ENCODE measurements at places on chromosomes 16 and 17.

- no peak for DNase-seq
These were observed 8.6 kb upstream of the MRC2 start for GRCh38 chr17:62618647-62619416.

DNA sequence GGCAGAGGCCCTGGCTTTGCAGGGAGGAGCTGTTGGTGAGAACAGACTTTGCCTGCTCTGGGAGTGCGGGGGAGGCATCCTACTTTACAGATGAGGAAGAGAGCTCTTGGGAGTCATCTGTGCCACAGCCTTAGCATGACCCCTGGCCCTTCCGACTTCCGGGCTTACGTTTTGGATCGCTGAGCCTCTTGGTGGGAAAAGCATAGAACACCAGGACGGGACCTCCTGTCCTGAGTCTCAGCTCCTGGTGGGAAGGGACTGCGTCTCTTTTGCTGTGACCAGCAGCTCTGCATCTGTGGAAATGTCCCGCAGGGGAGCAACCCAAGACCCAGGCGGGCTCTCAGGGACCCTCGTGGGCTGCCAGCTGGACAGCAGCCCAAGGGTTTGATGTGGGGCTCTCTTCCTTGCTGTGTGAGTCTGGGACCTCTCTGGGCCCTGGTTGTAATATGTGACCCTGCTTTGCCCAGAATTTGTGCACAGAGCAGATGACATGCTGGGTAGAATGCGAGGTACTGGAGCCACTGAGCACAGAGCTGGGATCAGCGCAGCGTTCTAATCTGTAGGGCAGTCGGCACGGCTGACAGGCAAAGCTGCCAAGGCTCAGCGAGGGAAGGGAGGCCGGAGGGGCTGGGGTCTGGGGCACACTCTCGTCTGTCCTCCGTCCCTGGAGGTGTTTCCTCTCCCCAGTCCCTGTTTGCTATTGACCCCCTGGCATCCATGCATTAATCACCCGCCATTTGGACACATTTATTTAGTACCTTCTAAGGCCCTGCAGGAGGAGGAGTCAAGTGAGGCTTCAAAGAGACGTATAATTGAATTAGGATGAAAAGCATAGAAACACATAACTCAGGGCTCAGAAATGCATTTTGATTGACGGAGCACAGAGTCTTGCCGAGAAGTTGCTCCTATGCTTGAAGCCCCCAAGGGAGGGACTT lies 64.0 kb downstream of the NT5M start:
- no peak for DNase-seq

GRCh38 chr16:68365167-68365817 lies 54.5 kb downstream of the PRMT7 start:
- no peak for DNase-seq

DNA sequence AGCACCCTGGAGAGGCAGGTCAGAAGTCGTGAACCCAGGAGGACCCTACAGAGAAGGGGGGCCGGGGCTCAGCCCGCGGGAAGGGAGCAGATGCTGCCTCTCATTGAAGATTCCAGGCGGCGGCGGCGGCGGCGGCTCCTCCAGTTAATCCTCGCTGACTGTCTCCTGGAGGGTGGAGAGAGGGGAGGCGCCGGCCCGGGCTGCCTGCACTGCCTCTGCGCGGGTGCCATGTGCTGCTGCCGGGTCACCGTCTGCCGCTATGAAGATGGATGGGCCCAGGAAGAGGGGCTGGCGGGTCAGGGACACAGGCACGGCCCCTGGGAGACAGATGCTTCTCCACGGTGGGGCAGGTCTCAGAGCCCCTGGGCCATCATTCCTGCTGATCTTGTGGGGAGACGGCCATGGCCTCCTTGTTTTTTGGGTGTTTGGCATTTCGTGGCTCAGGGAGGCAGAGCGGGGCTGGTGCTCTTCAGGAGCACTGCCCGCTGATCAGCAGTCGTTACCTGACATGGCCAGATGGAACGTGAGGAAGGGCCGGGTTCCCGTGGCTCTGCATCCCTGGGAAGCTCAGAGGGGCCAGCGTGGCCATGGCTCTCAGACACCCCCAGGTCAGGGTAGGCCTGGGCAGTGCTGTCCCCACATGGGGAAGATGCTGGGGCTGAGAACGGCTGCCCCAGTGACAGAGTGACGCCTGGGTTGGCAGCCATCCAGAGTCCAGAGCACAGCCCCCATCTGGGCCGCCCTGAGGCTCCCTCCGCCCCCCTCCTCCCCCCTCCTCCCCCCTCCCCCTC lies 36.1 kb downstream of the GINS2 start:
- no peak for DNase-seq

GRCh38 chr16:60481591-60481990 lies 1554.6 kb downstream of the CDH8 start:
- DNase-seq, result no peak

GRCh38 chr17:68461122-68461539 lies 3.8 kb upstream of the WIPI1 start:
- DNase-seq, result no peak

DNA sequence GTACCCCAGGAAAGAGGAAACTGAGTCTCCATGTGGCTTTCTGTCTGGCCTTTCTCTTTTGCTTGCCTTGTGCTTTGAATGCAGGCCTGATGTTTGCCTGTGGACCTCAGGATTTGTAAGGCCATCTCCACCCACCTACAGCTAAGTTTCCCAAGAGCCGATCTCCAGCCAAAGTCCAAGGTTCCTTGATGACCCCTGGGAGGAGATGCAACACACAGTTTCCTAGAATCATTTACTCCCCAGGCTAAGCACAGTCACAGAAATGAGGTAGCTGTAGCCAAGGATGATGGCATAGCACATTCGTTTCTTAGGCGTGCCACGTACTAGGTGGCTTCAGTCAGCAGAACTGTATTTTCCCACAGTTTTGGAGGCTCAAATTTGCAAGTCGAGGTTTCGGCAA lies 595.4 kb downstream of the MAF start:
- DNase-seq, result no peak

DNA sequence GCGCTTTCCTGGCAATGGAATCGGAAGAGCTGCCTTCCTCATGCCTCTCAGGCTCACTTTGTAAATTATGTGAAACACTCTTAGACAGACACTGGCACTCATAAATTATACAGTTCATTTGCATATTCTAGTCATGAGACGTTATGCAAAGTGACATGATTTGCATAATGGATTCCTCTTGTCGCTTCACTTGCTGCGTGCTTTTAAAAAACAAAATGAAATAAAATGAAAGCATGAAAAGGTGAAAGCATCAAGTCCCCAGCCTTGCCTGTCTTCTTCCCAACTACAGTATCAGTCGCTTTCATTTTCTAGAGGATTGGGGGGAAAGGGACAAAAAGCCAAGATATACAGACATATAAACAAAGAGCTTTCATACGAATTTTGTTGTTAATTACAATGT lies 252.8 kb upstream of the PMFBP1 start:
- no peak for DNase-seq

DNA sequence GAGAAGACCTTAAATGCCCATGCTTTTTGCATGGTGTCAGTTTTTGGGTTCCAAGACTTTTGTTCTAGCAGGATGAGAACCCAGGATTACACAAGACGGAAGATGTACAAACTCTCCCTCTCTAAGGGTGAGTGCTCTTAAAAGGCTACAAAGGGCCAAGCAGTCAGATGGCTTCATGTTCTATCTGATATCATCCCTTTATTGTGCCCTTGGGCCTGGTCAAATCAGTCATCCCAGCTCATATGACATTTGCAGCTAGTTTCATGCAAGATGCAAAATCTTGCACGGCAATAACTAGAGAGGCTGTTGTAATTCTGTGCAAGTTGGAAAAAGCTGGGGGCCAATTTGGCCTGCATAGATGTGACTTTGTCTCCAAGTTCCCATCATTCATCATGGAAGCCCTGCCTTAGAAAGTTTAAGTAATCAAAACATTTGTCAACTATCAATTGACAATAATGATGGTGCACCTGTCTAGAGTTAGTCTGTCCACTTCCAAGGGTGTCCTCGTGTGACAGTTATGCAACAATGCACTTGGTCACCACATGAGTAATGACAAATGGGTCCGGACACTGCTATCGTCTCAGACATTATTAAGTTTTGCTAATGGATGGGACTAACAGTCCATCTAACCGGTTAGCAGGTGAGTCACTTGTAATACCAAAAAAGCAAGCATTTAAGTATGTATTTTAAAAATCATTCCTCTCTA lies 58.6 kb upstream of the ZFHX3 start:
- DNase-seq, result no peak

GRCh38 chr16:29790949-29791844 lies 646 bp downstream of the KIF22 start:
- no peak for DNase-seq

GRCh38 chr17:82959242-82959930 lies 119.6 kb upstream of the ZNF750 start:
- no peak for DNase-seq

GRCh38 chr16:75952124-75952523 lies 225.8 kb upstream of the CPHXL start:
- no peak for DNase-seq

GRCh38 chr17:65742403-65743307 lies 181.2 kb upstream of the AXIN2 start:
- no peak for DNase-seq

DNA sequence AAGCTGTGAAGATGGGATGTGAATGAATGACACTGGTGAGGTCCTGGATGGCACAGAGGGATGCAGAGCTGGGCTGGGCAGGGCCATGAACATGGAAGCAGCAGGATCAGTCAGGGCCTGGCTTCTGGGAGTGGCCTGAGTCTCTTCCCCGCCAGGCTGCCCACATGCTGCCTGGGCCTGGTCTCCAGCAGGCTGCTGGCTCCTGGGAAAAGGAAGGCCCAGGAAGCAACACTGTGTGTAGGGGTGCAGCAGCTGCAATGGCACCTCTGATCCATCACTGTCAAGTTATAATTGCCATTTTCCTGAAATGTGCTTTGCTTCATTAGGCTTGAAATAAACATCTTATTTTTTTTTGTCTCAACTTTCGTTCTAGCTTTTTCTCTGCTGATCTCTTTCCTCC lies 260.2 kb upstream of the N4BP1 start:
- no peak for DNase-seq

Measured in T-cell (primary cell).